Fibroblast of skin of left quadriceps (primary cell): ENCODE measurements at places on chromosomes 2 and 18.

GRCh38 chr2:150878356-150878755, 383.3 kb downstream of the RBM43 start:
- no peak for DNase-seq

- no peak for DNase-seq
These were observed 327.9 kb downstream of the CLIP4 start for GRCh38 chr2:29443151-29443550.

DNA sequence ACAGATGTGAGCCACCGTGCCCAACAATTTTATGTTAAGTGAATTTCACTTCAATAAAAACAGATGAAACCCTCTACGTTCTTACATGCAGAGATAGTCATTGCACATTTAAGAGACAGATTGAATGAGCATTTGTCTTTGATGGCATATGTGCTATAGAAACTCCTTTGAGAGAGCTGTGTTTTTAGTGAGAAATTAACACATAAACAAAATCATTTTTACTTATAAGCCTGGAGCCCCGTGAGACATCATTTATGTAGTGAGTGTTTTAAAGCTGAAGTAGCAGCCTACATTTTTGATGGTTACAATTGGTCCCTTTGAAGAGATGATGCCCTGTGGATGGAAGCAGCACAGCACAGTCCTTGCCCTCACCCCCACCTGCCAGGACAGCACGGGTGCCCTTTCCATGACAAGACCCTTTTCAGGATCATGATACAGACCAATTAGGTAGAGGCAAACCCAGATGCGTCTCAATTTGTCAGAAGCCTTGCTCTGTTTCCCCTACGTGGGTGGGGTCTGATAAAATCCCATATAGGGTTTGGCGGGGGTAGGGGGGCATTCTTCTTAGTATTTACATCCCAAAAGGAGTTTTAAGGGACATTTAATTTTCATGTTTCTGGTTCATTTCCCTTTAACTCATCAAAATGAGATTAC, 237.1 kb downstream of the BCL2 start:
- no peak for DNase-seq

- DNase-seq, result no peak
These were observed 67.8 kb downstream of the ABCG8 start for GRCh38 chr2:43906448-43907109.

DNA sequence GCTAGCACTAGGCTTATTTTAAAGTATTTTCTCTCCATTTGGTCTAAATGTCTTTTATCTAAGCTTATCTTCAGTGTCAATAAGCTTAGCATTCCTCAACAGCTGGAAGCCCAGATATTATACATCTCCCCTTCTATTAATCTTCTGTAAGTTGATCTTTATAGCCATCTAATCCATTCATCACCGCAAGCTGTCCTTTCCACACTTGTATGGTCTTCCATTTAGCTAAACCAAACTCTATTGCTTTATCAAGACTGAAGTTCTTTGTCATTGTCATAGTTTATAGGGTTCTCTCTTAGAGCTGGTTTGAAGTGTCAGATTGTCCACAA, 101.3 kb upstream of the GPR45 start:
- no peak for DNase-seq

GRCh38 chr2:43010438-43011157, 215.8 kb downstream of the ZFP36L2 start:
- DNase-seq, result no peak

GRCh38 chr2:121021685-121022084, 263.3 kb downstream of the TFCP2L1 start:
- DNase-seq, result no peak

GRCh38 chr18:13414521-13414920, 196.0 kb downstream of the LDLRAD4 start:
- DNase-seq, result no peak

GRCh38 chr18:39190508-39190907, 1624.9 kb upstream of the CELF4 start:
- DNase-seq, result no peak
